Activated naive CD4-positive, alpha-beta T cell treated with anti-CD3 and anti-CD28 coated beads for 36 hours (primary cell): ENCODE measurements at places on chromosomes 3 and 15.
A peak's percentile ranks its signal among the peaks of the same experiment; 100 is the strongest.

DNA sequence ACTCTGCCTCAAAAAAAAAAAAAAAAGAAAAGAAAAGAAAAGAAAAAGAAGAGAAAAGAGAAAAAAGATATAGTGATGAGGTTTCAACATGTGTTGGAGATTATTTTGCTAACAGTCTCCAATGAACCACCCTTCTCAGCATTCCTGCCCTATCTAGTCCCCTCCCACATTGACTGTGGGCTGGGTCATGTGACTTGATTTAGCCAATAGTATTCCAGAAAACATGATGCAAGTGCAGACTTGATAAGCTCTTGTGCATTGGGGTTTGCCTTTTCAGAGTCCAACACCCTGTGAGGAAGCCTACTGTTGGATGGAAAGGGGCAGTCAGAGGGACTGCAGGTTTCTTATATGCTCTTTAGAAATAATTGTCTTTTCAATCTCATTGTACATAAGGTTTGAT lies 37.8 kb upstream of the MED12L start:
- DNase-seq = no peak

DNA sequence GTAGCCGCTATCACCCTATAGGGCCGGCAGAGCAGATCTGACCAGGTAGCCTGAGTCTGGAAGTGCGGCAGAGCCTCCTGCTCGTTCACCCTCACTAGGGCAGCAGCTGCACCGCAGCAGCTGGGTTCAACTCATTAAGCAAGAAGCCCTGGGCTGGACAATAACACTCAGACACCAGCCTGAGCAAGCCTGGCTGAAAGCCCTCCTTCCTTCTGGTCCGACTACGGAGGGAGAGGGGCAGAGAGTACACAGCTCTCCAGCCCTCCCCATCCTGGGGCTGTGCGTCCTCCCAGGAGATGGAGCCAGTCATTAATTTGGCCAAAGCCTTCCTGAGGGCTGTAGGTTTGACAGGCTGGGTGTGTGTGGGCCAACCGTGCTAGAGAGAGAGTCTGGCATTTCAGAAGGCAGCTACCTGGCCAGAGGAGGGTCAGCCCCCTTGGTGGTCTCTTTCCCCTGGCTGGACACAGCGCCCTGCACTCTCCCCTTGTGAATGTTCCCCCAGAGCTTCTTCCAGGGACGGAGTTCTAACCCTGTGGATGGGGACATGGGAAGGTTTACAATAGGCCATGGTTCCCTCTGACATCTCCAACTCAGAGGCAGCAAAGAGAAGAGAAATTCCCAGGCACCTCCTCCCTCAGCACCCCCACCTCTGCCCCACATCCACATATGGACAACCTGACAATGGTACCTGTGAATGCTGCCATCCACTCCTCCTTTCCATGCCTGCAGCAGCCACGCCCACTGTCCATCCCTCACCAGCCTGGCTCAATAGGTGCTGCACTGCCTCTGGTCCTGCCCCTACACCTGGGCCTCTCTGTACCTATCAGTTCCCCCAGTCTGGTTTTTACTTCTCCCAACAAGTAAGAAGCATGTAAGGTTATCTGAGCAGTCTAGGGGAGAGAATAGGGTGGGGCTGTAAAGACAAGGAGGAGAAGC lies 6.5 kb downstream of the CHRNB4 start:
- no peak for DNase-seq

- DNase-seq = no peak
These were observed 44.4 kb downstream of the EPHB1 start for GRCh38 chr3:134839422-134839821.

DNA sequence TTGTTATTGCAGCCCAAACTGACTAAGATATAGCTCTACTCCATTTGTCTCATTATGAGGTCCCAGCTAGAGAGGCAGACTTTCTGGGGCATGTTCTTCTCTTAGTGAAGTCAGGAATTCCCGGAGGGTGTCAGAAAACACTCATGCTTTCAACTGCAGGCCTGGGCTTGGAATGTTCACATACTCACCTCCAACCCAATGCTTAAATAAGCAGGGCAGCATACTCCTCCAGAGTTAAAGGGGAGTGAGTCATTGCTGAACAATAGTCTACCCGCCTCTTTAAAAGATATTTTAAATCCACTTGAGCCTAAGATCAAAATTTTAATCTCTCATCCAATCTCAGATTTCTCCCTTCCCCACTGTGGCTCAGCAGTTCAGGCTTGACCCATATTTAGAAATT lies 167.8 kb upstream of the DPH6 start:
- no peak for DNase-seq

GRCh38 chr15:92807971-92808571 lies 92.1 kb upstream of the CHD2 start:
- DNase-seq = peak; percentile 27

GRCh38 chr15:67820992-67821783 lies 4.1 kb upstream of the SKOR1 start:
- DNase-seq = peak; percentile 57

DNA sequence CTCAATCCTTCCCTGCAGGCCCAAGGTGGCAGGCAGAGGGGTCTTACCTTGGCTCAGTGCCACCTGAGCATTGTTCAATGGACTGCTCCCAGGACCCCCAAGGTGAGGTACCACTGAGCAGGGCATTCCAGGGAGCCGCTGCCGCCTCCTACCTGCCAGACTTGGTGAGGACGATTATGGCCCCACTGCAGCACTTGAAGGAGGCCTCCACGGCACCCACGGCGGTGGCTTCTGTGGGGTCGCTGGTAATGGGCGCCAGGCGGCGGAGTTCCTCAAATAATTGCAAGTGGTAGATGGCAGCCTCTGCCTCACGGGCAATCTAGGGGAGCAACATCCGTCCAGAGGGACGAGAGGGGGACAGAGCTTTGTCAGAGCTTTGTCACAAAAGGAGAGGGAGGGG lies 4.7 kb upstream of the GRAMD2A start:
- DNase-seq = no peak

DNA sequence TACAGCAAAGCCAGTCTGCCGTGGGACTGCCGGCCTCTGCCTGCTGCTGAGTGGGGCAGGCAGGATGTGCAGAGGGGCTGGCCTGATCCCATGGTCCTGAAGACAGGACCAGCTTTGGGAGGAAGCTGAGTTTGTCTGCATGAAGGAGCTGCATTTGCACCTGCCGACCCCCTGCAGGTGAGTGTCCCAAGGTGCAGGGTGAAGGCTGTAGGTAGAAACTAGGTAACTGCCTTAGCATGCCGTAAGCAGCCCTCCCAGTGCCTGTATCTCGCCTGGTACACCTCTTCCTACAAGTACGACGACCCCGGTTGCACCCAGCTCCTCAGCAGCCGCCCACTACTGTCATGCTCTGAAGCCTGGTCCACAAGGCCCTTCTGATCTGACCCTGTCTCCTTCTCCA lies 34.9 kb downstream of the AMOTL2 start:
- DNase-seq = no peak

- no peak for DNase-seq
These were observed 53.8 kb downstream of the MGLL start for GRCh38 chr3:127768346-127769008.

DNA sequence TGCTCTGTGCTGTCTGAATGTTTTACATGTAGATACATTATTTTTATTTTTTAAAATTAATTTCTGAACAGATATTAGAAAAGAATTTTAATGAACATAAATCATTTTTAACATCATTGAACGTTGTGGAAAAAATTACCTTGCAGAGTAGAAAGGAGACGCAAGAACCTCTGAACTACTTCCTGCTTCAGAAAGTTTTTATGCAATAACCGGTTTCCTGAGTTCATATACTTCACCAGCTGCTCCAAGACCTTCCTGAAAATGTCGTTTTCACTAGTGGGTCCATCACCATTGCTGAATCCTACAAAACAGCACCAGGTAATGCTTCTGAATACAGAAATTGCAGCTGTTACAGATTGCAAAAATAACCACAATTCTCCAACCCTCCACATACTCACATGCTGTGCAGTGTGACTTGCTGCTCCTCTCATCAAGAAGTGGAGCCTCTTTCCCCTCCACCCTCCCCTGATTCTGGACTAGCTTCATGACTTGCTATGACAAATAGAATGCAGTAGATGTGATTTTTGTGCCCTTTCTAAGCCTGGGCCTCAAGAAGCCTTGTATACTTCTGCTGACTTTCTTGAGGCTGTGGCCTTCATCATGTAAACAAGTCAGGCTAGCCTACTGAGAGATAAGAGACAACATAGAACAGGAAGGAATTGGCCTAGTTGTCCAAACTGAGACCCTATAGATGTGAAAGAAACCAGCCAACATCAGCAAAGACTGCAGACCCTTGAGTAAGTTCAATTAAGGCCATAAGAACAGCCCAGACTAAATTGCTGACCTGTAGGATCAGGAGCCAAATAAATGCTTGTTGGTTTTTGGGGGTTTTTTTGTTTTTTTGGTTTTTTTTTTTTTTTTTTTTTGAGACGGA lies 80.4 kb downstream of the TRANK1 start:
- DNase-seq = no peak

DNA sequence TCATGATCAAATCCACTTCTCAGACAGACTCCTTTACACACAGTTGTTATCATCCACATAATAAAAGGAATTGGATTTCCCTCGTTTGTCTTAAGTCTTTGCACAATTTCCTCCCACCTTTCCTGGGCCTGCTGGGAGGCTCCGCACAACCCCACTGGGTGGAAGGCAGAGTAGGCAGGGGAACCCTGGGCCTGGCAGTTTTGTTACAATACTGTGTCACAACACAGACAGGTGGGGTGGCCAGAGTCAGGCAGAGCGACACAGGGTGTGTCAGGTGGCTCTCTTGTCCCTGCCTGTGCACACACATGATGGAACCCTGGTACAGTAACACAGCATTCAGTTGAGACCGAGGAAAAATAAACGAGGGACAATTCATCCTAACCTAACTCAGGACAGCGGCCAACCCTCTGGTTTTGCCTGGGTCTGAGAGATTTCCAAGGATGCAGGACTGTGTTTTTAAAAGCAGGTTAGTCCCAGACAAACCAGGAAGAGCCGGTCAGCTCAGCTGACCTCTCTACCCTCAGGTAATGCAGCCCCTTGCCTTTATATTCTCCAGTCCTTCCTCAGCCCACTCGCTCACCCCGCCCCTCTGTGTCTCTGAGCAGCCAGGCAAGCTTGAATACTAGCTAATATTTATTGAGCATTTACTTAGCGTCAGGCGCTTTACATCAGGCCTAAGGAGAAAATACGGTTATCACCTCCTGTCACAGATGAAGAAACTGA lies 8.8 kb upstream of the FAM174B start:
- no peak for DNase-seq

DNA sequence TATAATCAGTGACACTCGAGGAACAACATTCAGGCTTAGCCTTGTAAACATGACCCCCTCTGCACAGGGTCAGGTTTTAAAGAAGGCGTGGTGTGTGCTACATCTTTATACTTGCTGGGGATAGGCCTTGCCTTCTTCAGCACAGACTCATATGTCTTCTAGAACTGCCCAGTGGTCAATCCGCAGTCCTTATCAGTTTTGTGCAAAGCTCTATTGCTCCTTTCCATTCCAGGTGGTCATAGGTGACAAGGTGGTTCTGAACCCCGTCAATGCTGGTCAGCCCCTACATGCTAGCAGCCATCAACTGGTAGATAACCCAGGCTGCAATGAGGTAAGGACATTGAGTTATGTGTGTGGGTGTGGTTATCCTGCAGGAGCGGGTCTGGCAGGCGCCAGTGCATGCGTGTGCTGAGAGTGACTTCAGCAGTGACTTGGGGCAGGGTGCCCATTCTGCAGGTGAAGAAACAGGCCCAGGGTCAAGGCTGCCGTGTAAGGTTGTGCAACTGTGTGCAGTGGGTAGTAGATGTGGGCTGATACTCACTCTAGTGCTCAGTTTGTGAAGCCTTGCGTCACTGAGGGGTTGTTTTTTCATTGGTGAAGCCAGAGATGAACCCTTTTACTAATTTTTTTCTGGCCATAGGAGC lies 150.9 kb downstream of the ITPR1 start:
- no peak for DNase-seq

- no peak for DNase-seq
These were observed 181.0 kb upstream of the ANKRD28 start for GRCh38 chr3:15978801-15979200.

DNA sequence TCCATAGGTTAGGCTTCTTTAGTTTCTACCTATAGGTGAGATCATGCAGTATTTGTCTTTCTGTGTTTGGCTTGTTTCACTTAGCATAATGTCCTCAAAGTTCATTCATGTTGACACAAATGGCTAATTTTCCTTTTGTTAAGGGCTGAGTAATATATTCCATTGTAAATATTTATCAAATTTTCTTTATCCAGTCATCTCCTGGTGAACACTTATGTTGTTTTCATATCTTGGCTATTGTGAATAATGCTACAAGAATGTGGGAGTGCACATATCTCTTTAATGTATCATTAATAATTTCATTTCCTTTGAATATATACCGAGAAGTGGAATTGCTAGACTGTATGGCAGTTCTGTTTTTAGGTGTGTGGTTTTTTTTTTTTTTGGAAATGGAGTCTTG lies 250.9 kb upstream of the SEMA6D start:
- DNase-seq = no peak

- DNase-seq = peak; percentile 82
These were observed 20.4 kb upstream of the NFKBIZ start for GRCh38 chr3:101828691-101829436.

GRCh38 chr3:171044835-171045793 lies 18.6 kb upstream of the SLC2A2 start:
- no peak for DNase-seq

DNA sequence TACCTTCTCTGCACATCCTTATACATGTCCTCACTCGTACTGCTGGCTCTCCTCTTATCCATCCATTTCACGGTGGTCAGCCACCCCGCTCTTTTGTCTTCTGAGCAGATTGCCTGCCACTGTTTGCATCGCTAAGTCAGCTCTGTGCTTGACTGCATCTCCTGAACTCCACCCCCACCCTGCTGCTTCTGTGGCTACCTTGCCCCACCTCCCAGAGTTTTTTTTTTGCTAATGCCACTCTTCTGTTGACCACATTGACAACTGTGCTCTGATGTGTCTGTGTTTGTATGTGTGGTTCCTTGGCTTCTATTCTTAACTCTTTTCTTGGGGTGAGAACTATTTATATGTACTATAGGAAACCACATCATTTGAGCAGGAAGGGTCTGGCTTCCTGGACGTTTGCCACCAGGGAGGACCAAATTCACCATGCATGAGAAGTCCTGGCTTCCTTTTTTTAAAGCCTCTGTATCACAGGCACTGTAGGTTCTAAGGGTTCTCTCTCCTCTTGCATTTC lies 12.8 kb upstream of the MTMR10 start:
- DNase-seq = no peak

GRCh38 chr15:88904257-88904623 lies 8.9 kb upstream of the HAPLN3 start:
- no peak for DNase-seq

GRCh38 chr3:183697610-183698317 lies at the start of gene YEATS2:
TSS of gene YEATS2 (plus strand) at chr3:183697797. CDS start at chr3:183715163, 17,366 bp downstream.
- peak; percentile 79 for DNase-seq
